ENCODE measurements at places on chromosomes 7 and 10.

DNA sequence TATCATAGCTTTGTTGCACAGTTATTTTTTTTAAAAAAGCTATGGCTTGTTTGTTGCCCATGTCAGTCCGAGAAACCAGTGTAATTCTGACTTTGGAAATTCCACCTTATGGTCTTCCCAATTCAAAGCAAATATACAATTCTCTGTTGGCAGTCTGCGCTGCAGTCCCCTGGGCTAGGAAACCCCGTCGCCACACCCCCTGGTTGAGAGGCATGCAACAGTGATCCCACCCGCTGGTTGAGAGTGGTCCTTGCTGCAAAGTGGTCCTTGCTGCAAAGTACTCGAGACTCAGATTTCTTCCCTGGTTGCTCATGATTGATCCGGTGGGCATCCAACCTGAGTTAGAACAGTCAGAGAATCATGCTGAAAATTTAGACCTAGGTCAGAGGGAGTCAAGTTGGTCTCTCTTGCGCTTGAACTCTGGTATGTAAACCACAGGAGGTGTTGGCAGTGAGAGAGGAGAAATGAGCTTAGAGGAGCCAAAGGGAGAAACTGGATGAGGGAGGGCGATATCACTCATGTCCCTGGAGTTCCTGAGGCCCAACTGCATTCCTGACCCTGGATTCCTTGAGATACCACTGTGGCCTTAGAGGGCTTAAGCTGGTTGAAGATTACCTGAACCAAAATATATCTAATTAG lies 45.0 kb upstream of the STK17A start:
- DNase-seq: no peak

DNA sequence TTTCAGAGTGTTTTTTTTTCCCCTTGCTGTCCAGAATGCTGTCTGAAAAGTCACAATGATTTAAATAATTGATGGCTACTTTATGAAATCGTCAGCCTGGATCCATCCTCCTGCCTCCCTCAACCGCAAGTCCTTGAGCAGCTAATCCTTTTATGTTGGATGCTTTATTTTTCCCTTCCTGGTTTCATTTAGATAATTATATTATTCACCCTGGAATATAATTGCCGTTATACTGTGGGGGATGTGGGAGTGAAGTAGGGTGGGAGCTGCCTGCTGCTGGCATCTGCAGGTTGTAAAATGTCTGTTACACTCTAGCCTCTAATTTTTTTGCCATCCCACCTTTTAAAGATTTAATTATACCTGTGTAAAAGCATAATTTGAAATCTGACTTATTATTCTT lies 290.5 kb upstream of the LRGUK start:
- peak; percentile 14 for DNase-seq

DNA sequence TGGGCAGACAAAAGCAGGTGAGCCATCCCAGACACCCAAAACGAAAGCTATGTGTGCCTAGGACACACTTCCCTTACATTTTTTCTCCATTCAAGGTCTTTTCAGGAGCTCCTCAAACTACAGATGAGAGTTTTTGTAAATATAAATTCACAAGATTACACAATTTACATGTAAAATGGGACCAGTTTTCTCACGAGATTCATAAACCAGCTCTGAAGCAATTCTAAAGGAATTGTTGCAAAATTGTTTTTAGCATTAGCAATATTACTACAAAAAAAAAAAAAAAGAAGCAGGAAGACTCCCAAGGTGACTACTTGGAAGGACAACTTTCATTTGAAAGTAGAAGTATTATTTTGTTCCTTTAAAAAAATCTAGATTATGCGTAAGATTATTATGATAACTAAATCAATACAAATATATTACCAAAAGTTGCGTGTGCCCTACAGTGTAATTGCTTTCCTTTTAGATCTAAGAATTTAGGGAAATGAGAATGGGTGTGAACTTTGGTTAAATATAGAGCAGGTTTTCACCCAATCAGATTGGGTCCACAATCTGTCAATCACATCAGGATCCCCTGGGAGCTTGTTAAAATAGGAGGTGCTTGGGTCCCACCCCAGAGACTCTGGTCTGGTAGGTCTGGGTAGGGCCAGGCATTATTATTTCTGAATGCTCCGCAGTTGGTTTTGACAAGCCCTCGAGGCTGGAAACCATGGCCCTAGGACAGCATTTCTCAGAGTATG lies 72.2 kb downstream of the TBXAS1 start:
- no peak for DNase-seq

DNA sequence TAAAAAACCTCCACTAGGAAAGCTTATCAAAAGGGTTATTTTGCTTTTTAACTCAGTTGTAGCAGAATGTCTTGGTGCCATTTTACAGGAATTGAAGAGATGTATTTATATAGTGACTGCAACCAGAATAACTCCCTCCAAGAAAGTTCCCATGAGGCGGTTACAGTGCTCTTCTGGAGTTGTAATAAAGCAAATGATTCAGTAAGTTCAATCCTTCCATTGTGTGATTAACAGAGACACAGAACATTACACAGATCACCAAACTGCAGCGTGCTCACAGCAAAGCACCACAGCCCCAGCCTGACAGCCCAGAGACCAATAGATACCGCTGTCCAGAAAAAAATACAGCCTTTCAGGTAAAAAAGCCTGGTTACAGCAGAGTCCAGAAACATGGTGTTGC lies 21.9 kb upstream of the CABCOCO1 start:
- no peak for DNase-seq

- peak; percentile 0 for DNase-seq
Observed at GRCh38 chr10:84026821-84027257, 112.5 kb upstream of the GHITM start.

DNA sequence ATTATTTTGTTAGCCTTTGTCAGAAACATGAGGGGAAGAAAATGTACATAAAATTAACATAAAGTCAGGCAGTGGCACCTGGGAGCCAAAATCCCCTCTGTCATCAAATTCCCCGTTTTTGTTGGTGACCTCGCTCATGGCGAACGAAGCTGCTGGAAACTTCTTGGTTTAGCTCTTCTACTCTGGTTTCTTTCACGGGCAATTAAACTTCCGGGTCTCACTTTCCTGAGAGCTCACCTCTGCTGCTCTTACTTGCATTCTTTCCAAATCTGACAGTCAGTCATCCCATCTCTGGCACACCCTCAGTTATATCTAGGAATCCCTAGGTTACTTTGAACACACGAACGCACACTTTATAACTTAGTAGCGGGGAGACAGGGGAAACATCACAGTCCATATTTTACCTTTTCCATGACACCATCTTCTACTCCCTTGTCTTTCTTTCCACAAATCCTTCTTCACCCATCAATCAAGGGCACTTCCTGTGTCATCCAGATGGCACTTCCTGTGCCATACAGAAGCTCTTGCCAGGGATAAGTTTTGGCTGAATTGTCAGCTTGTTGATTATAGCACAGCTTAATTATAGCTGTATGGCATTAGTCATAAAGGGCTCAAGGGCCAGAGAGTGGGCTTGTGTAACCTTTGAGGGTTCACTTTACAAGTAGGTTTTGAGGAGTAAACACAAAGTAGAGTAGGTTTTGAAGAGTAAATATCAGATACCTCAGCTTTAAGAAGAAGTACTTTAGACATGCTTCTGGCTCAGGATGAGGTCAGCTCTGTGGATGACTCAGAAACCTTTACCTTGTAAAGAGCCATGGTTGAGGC lies 105.1 kb downstream of the GATA3 start:
- no peak for DNase-seq

GRCh38 chr10:49448924-49449323 lies 53.0 kb upstream of the DRGX start:
- no peak for DNase-seq

DNA sequence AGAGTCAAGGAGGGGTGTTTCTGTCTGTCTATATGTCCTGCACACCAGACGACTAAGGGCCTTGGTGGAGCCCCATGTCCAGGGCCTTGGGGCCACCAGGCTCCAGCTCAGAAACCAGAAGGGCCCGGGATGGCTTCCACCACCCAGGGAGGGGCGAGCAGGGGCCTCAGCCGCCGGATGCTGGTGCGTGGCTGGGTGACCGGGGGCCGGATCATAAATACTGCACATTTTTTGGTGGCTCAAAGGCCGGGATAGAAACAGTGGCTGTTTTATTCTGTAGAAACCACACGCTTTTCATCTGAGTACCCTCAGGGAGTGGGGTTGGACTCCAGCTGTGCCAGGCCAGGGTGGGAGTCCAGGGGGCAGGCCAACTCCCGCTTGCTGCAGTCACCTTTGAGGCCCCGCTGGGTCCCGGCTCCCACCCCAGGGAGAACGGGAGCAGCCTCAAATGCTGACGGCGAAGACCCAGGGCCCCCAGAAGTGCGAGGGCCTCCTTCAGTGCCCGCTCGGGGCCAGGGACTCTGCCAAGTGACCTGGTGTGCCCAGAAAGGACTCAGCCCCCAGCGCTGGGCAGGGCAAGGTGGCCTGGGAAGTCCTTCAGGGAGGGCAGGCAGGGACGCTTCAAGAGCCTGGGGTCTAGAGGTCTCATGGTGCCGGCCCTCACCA lies 28.2 kb downstream of the PDGFA start:
- DNase-seq: no peak

DNA sequence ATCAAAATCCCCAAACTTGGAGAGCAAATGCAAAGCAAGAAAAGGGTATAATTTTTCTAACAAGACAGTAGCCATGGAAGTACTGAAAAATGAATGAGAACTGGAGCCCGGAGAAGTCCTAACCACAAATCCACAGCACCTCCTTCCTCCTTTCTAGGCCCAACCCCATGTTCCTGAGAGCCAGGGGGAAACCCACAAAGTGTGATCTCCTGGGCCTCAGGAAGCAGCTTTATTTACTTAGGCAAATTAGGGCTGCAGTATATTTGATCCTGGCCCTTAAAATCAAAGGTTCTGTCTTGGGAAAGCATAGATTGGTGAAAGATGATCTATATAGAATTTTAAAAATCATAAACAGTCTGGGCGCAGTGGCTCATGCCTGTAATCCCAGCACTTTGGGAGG lies 103.0 kb downstream of the DOCK4 start:
- no peak for DNase-seq

- DNase-seq: no peak
Observed at GRCh38 chr7:1675036-1675671, 5.1 kb downstream of the ELFN1 start.

GRCh38 chr7:66170309-66171231 lies 34.6 kb upstream of the TPST1 start:
- DNase-seq: no peak

DNA sequence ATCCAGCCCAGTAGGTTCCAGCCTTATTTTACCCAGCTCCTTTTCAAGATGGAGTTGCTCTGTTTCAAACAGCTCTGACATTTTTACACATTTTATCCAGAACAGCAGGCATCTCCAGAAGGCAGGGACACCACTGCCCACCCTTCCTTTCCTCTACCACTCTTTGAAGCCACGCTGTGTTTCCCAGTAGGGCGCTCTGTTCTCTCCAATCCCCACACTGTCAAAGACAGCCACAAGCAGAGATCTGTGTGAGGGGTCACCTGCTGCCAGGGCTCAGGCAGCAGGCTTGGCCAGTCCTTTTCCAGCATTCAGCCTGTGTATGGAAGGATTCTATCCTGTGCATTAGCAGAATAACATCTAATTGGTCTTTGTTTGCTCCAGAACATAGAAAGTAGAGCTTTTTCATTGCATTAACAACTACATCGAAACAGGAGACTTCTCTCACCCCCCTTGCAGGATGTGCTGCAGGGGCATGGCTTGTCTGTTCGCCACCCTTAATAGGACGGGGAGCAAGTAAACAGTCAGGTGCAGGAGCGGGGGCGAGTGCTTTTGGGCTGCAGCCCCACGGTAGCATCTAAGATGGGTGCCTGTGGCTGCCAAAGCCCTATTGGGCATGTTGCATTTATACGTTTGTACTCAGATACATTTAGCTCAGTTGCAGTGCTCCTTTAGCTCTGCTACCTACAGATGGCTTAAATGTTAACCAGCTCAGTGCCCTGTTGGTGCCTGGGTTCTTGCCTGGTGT lies 326.1 kb downstream of the GALNT17 start:
- no peak for DNase-seq

DNA sequence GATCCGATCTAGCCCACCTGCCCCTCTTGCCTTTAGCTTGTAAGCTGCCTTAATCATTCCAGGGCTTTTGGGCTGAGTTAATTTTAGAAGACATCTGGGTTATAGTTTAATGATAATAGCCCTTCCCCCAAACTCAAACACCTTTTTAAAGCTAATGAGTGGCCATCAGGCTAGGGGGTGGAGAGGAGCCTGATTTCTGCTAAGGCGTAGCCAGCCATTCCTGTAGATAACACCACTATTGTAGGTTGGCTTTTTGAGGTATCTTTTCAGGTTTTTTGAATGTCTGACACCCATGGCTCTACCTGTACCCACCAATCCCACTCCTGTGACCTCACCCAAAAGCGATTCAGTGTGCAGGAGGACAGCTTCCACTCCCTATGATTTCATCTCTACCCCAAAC lies 7.6 kb upstream of the SYPL1 start:
- DNase-seq: no peak

- peak; percentile 72 for DNase-seq
Observed at GRCh38 chr10:60572511-60573194, 183.0 kb upstream of the ANK3 start.

DNA sequence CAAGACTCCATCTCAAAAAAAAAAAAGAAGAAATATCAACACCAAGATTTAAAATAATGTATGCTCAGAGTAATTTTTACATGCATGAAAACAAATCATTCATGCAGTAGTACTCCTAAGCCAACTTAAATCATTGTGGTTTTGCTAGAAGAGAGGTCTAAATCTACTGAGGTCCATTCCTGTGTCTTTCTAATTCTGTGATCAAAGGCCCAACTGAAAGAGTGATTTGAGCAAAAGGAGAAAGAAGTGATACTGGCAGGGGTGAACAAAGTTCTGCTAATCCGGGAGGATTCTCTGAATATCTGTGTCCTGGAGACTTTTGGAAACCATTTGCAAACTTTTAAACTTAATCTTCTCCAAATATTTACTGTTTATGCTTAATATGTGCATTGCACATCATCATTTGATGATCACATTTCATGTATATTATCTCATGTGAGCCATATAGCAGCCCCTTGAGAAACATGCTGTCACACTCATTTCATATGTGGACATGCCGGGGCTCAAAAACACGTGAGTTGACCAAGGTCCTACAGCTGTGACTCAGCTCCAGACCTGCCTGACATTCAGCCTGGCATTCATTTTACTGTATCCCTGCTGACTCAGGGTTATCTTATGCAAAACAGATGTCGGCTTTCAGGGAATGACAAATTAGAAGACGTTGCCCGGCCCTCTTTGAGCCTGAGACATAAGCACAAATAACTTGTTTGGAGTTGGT lies 76.4 kb downstream of the FAM107B start:
- DNase-seq: no peak

- peak; percentile 35 for DNase-seq
Observed at GRCh38 chr7:151125846-151126481, 39.7 kb downstream of the AGAP3 start.

DNA sequence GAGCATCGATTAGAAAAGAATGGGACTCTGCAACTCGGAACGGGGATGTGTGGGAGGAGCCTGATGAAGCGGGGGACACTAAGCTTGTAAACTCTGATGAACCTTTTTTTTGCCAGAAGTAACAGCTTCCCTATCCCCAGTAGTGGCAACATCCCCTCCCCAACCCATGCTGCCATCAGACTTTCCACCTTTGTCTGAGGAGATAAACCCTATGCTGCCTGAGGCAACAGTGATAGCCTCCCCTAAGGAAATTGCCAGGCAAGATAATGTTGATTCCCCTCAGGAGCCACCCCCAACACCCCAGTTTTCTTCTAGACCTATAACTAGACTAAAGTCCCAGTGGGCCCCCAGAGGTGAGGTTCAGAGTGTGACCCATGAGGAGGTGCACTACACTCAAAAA lies 173.7 kb downstream of the AKR1D1 start:
- no peak for DNase-seq

- DNase-seq: no peak
Observed at GRCh38 chr7:151940048-151940811, 16.0 kb upstream of the GALNTL5 start.
